ENCODE measurements at places on chromosomes 1 and 21.

DNA sequence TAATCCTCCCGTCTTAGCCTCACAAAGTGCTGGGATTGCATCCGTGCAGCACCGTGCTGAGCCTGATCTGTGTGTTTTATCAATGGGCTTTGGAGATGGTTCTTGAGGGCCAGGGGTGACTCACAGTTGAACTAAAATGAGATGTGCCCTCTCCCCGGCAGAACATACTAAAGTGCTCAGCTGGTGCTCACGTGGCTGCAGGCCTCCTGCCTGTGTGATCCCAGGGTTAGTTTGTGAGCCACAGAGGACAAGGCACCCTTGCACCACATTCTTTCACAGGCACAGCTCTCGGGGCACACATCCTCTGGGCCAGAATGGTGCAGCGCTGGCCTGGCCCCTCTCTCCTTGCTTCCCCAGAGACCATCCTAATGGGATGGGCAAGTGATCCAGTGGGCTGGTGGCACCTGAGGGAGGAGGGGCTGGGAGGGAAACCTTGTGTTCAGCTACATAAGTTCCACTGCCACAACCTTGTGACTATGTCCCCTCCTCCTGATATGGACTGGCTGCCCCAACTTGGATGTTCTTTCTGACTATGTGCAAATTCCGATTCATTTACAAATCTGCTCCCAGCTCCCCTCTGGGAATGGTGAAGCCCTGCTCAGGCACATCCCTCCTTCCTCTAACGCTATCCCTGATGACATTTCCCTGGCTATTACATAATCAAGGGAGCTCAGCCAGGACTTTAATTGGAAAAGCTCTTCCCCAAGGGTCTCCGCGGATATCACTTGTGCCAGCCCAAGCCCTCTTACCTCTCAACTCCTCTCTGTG, 197.0 kb upstream of the EDN2 start:
- no peak for DNase-seq

DNA sequence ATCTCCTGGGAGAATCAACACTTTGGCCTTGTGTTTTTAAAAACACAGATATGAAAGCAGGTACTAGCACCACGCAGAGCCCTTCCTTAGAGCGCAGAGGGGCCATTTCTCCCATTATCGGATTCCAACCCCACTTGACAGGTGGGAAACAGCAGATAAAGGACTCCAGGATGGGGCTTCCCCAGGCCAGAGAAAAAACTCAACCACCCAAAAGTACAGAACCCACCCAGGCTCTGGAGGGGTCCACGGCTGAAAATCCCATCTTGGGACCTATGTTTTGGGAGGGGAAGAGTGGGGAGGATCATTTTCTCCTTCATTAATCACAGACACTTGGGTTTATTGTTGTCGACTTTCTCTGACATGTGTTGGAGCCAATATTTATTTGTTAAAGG, 27.1 kb upstream of the COL18A1 start:
- no peak for DNase-seq

DNA sequence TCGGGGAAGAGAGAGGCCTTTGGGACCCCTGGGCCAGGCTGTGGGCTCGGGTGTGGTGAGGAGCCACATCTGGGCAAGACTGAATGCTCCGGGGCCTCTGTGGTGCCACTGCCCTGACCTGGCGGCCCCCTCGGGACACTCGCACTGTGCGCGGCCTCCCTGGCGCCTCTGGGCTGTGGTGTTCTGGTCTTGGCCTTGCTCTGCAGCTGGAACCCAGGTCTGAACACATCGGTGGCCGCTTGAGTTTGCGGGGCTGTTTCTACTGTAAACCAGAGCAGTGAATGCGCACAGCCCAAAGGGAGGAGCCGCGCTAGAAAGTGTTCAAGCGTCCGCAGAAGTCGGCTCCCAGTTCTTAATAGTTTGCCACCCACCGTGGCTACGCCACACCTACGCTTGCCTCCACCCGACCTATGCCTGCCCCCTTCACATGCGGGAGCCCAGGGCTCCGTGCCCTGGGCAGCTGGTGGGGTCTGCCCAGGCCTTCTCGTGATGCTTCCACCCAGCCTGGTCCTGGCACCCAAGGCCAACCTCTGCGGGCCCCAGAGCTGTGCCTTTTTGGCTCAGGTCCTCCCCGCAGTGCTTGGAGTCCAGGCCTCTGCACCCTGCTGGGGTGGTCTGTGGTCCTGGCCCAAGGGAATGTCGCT, 4.4 kb downstream of the PDE9A start:
- no peak for DNase-seq

GRCh38 chr1:27589841-27590426, 14.0 kb downstream of the AHDC1 start:
- DNase-seq: no peak

- no peak for DNase-seq
Measured at GRCh38 chr1:17605582-17606344, 66.3 kb downstream of the ARHGEF10L start.

DNA sequence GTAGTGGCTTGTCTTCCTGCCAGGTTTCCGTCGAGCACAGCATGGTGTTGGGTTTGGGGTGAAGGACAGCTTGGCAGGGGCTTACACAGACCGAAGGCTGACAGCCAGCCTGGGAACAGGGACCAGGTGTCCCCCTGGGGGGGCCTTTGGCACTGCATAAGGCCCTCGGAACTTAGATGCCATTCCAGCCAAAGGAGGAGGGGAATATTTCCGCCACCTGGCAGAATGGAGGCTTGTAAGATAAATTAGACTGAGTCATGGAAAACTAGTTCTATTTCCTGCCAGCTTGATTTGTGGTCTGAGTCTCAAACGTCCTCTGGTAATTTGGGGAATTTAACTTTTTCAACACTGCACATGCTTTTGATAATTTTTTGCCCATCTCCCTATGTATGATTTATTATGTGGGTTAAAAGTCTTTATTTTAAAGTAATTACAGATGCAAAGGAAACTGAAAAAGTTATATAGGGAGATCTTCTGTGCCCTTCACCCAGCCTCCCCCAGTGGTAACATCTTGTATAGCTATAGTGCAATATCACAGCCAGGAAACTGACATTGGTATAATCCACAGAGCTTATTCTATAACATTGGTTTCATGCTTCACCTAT, 11.5 kb upstream of the TMEM51 start:
- no peak for DNase-seq

GRCh38 chr1:218692808-218693207, 347.7 kb downstream of the TGFB2 start:
- DNase-seq: no peak

GRCh38 chr1:21594935-21595897, 73.9 kb downstream of the RAP1GAP start:
- no peak for DNase-seq

GRCh38 chr1:216580538-216581057, 142.6 kb downstream of the ESRRG start:
- DNase-seq: no peak

GRCh38 chr1:76292418-76293184, 218.1 kb downstream of the ST6GALNAC3 start:
- DNase-seq: no peak

- DNase-seq: peak; percentile 33
Measured at GRCh38 chr1:17437580-17438317, 1.7 kb downstream of the RCC2 start.

DNA sequence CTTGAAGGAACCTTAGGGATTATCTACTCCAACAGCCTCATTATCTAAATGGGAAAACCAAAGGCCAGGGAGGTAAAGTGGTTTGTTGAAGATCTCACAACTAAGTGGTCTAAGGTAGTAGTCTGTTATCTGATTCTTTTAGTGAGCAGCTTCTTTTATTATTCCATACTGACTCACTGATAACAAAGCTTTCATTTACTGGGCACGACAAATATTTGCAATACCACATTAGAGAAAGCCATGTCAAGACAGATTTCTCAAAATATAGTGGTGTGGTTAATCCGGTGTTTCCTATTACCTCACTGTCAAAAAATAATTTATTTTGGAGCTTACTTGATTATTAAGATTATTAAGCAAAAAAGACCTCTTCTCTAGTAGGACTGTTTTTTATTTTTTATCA, 369.1 kb downstream of the S1PR1 start:
- no peak for DNase-seq

DNA sequence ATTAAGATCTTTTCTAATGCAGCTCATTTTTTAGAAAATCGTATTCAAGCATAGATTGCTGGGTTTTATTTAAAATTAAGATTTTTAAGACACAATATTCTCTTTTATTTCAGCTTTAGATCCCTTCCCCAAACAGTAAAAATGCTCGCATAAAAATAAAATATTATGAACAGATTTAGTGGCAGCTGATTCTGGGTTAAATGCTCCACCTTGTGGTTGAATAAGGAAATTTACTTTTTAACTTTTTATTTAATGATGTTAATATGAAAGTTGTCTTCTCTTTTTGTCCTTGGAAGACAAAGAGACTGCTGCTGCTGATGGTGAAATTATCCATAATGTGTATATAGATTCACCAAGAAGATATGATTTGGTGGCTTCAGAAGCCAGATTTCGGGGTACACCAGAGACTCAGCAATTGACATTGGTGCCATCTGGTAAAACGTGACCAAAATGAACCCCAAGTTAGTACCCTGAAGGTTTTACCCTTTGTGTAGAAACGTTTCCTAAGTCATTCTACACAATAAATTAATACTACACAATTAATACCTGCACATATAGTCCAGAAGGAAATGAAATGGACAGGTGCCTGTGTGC, 128.0 kb downstream of the ADAMTS1 start:
- no peak for DNase-seq

DNA sequence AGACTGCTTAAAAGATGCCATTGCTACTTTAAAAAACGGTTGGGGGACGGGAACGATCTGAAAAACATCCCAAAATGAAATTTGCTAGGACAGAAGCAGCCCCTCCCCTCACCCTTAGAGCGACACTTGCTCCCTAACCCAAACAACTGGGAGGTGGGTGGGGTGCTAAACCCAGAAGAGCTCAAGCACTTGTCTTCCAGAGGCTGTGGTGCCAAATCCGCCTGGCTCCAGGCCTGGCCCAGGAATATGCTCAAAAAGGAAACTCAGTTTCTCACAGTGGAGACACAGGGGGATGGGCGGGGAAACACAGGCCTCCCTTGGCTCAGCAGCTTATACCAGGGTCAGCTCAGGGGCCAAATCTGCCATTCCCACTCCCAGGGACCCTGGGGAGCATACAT, 644 bp upstream of the PBXIP1 start:
- DNase-seq: no peak

GRCh38 chr1:115669002-115669673, 27.4 kb downstream of the VANGL1 start:
- DNase-seq: no peak

- no peak for DNase-seq
Measured at GRCh38 chr1:117094841-117095604, 26.5 kb downstream of the TRIM45 start.

GRCh38 chr1:54811066-54811465, 9.9 kb upstream of the TTC22 start:
- no peak for DNase-seq

DNA sequence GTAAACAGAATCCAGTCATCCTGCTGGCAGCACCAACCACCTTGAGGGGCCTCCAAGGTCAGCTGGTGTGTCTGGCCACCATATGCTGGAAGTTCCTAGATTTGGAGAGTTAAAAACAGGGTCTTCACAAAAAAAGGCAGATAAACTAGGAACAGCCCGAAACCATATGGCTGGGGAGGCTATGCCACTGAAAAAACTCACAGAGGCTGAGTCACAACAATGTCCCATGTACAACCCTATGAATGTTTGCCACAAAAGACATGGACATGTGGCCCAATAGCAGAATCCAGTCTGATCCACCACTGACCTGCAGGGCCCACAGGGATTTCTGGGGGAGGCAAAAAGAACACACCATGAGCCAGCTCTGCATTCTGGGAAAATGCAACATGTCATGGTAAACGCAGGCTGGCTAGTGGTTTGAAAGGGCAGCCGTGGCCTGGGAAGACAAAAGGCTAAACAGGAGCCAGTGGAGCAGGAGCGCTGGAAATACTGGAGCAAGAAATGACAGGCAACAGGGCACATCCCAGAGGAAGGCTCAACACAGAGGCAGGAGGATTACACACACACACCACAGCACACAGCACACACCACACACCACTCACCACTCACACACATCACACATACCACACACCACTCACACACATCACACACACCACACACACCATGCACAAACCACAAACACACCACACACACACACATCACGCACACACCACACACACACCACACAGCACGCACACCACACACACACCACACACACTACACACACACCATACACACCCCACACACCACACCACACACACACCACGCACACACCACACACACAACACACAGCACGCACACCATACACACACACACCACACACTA, 55.4 kb downstream of the HSF2BP start:
- DNase-seq: no peak

DNA sequence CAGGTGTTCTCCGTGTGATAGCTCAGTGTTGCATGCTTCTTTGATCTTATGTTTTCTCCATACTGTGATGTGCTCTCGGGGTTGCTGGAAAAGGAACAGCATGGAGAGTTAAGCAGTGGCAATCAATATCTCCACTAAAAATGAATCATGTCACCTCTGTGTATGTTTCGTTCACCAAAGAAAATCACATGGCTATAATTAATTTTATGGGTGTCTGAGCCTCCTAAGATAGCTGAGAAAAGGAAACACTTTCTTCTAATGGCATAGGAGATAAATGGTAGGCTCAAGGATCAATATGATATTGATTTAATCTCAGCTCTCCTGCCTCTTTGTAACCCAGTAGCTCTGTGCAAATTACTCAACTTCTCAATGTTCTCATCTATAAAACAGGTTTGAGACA, 14.3 kb downstream of the FAM177B start:
- DNase-seq: no peak

GRCh38 chr1:33257207-33257771, 997 bp downstream of the ZNF362 start:
- no peak for DNase-seq

- DNase-seq: no peak
Measured at GRCh38 chr21:17708522-17709265, 96.0 kb upstream of the BTG3 start.

- no peak for DNase-seq
Measured at GRCh38 chr1:118461154-118461553, 276.1 kb upstream of the SPAG17 start.

DNA sequence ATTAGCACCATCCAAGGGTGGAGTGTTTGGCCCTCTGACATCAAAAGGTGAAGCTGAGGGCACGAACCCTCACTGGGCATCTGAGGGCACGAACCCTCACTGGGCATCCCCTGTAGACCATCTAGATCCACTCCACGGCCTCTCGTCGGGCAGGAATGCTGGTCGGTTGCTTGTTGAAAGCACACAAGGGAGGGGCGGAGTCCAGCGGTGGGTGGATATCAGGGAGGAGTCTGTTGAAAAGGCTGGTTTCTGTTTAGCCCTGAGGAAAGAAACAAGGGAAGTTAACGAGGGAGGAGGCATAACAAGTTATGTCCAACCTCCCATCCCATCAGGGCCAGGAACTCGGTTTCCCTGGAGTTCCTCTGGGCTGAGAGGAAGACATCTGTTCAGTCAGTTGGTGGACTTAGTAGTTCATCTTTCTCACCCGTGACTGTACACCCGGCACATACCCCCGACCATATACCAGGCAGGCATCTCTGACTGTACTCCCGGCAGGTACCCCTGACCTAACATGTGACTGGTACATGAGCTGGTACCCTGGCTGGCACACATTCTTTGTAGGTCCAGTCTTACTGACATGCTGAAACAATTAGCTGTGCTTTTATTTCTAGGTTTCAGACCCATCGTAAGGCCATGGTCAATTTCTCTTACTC, 32.1 kb upstream of the PDE9A start:
- no peak for DNase-seq
